Immature natural killer cell (primary cell): ENCODE measurements at places on chromosomes 7 and 10.

DNA sequence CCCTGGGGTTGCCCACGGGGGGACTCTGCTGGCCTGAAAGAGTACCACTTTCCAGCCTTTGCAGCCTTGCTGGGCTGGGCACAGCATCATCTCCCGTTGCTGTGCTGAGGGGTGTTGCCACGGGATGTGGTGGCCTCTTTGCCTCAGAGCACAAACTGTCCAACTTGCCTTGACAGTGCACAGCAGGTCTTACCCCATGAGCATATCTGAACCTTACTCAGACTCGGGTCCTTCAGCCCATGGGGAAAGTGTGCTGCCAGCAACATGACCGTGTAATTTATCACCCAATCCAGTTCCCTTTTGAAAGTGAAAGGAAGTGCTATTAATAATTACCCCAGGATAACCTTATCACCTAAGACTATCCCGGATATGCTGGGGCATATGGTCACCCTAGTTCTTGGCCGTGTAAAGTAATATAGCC, 46.8 kb downstream of the TBXAS1 start:
- peak; percentile 81 for DNase-seq

DNA sequence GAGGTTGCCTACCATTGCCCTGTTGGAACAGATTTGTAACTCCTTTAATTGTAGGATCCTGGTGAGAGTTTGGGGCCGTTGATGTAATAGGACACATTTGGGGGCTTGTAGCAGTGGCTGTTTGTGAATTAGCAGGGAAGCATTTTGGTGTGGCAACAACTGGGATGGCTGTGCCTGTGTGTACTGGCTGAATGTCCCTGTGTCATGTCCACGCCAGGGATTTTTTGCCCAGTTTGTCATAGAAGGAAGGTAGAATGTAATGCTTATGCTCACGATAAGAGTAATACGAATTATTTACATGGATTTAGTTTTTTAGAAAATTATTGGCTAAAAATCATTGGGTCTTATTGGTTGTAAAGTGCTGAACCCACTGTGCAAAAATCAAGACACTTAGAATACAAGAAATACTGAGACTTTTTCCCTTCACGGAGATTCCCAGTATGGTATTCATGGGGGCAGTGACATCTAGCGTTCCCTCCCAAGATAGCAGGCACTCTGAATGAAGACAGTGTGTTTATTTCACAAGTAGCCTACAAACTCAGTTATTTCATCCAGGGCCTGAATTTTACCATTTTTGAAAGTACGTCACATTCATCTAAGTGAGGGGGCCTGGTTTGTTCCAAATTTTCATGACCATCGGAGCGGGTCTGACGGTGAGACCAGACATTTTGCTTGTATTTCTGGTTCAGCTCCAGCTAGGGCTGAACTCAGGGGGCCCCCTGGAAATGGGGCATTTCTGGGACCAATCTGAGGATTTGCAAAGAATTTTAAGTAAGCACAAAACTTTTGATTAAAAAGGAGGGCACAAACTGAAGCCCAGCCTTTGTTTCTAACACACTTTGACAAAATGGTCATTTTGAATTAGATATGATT, 74.7 kb downstream of the CACNB2 start:
- DNase-seq: no peak

DNA sequence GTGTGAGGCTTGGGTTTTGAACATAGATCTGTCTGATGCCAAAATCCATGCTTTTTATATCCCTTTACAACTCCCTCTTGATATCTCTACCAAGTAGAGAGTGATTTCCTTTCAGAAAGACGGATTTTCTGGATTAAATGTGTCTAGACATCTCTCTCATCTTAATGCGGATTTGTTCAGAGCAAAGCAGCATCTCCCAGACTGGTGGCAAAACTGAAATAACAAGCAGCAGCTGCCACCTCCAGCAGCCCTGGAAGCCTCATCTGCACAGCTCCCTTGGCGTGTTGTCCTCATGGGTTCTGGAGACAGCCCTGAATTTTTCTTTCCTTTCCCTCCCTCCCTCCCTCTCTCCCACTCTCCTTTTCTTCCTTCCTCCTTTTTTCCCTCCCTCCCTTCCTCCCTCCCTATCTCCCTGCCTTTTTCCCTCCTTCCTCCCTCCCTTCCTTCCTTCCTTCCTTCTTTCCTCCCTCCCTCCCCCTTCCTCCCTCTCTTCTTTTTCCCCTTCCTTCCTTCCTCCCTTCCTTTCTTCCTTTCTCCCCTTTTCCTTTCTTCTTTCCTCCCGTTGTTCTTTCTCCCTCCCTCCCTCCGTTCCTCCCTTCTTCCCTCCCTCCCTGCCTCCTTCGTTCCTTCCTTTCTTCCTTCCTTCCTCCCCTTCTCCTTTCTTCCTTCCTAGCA, 639.9 kb downstream of the TYW1 start:
- no peak for DNase-seq

GRCh38 chr7:123122916-123123315, 76.9 kb downstream of the SLC13A1 start:
- DNase-seq: no peak
